ENCODE measurements at places on chromosomes 5 and 9.

DNA sequence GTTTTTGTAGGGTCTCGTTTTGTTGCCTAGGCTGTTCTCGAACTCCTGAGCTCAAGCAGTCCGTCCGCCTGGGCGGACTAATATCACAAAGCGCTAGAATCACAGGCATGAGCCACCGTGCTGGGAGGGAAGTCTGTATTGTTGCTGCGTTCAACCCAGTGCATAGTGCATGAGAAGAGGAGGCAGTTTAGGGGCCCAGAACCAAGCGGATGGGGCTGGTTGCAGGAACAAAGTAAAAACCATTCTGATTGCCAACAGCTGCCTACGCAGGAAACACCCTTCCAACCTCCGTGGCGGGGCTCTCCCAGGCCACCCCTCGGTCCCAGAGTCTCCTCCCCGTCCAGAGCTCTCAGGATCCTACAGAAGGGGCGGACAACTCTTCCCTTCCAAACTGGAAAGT lies 87.1 kb downstream of the ANXA2R start:
- DNase-seq = no peak

DNA sequence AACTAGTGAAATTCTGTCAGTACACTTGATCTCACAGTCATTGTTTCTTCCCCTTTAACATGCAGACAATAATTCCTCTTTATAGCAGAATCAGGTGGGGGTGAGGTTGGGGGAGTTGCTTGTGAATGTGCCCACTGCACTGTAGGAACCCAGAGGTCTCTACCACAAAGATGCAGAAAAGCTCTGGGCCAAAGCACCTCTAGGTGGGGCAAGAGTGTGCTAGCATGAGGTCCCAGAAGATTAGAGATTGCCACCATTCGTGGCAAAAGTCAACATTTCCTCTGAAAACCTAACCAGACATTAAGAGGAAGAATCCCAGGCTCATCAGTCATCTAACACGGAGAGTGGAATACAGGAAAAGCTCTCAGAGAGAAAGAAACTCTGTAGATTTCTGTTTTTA lies 74.5 kb downstream of the PTCD2 start:
- no peak for DNase-seq

GRCh38 chr5:108148715-108149139 lies 233.2 kb downstream of the FBXL17 start:
- no peak for DNase-seq

DNA sequence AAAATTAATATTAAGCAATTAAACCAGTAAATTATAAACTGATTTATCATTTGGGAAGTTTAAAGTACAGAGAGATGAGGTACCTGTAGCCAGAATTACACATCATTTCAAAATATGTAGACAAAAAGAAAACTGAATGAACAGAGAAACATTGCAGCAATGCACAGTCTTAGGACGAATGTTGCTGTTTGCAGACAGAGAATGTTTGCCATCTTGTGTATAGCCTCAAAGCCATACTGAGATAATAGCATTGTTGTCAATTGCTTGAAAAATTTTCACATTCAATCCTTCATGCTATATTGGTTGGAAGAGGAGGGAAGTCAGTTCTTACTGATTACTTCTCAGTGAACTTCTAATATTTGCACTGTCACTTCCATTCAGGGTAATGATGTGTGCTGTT lies 326.2 kb downstream of the PRR16 start:
- no peak for DNase-seq

- DNase-seq = no peak
Measured at GRCh38 chr9:114291064-114291474, 31.8 kb upstream of the ORM1 start.

DNA sequence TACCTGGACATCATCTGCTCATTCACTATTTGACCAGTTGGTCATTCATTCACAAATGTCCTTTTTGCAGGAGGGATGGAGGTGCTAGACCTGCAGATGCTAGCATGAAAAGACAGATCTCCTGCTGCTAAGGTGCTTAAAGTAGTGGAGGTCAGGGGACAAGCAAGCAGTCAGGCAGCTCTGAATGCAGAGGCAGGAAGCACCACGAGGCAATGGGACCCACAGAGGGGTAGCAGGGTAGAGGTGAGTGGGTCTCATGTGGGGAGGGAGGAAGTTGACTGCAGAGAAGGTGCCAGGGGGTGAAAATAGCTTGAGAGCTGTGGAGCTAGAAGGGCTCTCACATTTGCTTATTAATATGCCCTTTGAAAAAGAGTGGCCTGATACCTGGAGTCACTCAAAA lies 25.2 kb downstream of the FXN start:
- DNase-seq = no peak

GRCh38 chr9:138022756-138023393 lies 145.3 kb downstream of the CACNA1B start:
- no peak for DNase-seq

DNA sequence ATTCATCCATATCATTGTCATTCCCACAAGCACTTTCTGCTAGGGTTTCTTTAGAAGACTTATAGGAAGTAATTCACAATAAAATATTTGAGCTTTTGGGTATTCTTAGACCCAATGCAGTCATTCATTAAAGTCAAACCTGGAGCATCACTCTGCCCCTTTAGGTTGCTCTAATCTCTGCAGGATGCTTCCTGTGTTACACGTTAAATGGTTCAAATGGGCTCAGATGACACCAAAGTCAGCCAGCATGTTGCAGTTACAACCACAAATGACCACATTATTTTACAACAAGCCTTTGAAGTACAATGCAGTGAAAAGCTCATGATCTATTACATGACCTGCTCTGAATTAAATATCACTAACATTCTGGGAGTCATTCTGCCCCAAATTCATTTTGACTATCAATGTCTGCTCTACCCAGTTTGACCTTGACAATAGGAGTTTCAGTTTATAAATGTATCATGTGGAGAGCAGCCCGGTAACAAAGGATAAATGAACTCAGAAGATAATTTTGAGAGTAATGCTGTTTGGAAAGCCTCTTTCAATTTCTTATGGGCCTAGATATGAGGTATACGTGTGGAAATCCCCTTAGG lies 668.6 kb upstream of the DMAC1 start:
- no peak for DNase-seq

DNA sequence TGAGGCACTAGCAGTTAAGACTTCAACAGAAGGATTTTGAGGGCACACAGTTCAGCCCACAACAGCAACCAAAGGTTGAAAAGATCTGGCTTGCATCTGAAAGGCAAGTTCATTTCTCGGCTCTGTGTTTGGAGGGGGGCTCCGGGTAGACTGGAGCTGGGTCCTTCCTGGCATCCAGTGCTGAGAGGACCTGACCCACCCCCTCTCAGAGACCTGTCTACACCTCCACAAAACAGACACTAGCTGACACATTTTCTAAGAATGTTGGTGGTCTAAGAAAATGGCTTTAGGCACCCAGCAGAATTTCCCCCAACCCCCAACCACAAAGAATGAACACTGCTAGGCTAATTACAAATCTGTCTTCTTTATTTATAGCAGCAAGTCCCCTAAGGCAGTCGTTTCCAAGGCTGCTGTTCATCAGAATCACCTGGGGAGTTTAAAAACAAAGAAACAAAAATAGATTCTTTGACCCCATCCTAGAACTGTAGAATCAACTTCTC lies 6.2 kb upstream of the PTCH1 start:
- no peak for DNase-seq

- DNase-seq = no peak
Measured at GRCh38 chr5:40585537-40586267, 94.0 kb upstream of the PTGER4 start.

DNA sequence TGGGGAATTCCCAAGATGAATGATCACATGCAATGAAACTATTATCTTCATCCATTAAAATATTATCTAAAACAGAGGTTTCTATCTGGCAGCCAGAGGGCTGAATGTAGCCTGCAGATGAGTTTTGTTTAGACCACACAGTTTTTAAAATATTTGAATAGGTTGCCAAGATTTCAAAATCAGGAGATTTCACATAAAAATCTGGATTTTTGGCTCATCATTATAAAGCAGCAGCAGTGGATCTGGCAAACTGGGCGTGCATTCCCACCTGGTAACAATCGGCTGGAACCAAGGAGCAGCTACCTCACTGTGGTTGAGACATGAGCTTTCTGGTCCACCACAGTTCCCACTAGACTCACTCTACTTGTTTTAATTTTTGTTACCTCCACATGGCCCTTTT lies 155.1 kb downstream of the BNC2 start:
- DNase-seq = no peak

Measured in NCI-H187 (cell line).